Natural killer cell treated with Interleukin-12 subunit alpha and Interleukin-12 subunit beta and Interleukin-15 and Interleukin-18, amount 100 ng/mL, for 72 hours (primary cell): ENCODE measurements at places on chromosomes 12 and 14. TPM values are rescaled to one million over a fixed set of nuclear protein-coding genes. Genes with fewer than 3 reads are reported as not detected.

Gene TMEM121
- total RNA-seq = 1.8 TPM

Gene RD3L
- not detected for total RNA-seq

Gene PCED1B
- total RNA-seq = 41.2 TPM

- DNase-seq = no peak
These were observed 58.8 kb upstream of the ISM2 start for GRCh38 chr14:77557391-77557790.

DNA sequence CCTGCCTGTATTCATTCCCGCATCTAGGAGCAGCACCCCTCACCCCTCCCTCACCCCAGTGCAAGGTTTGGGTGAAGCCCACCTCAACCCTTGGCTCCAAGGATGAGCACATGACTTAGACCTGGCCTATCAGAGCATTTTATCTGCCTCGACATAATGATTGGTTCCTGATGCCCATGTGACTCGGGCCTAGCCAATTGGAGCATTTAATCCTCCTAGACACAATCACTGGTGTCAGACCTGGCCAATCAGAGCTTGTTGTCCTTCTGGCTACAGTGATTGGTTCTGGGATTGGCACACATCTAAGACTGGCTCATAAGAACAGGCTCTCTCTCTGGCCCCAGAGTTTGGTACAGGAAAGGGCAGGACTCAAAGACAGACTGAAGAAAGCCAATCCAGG is 73.1 kb upstream of the MYL2 start:
- no peak for DNase-seq

DNA sequence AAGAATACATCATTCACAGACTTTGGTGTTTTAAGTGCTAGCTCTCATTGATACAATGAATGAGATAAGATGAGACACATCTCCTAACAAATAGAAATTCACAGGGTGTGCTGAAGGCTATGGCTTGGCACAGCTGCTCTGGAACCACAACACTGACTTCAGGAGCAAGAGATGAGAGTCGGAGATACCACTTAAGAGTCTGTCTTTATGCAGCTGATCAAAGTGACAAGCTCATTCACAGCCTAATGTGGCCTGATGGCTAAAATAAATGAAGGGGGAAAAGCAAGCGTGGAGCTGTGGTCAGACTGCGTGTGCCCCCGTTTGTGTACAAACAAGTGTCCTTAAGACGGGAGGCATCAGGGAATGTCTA is 29.7 kb upstream of the FAM181A start:
- peak; percentile 6 for DNase-seq

GRCh38 chr12:630656-631632 is 32.3 kb downstream of the NINJ2 start:
- DNase-seq = no peak

- DNase-seq = no peak
These were observed 61.8 kb downstream of the FBXL14 start for GRCh38 chr12:1532375-1533165.

- no peak for DNase-seq
These were observed 34.2 kb upstream of the EML1 start for GRCh38 chr14:99758872-99759545.
